ENCODE measurements at places on chromosomes 3 and 15. TPM values are rescaled to one million over a fixed set of nuclear protein-coding genes. Genes with fewer than 3 reads are reported as not detected.

GHSR gene
- total RNA-seq = not detected

TMC3 gene
- not detected for total RNA-seq

EAF1 gene
- total RNA-seq = 22.4 TPM

CCDC33 gene
- total RNA-seq = not detected

FGD5 gene
- 9.8 TPM for total RNA-seq

WNT7A gene
- total RNA-seq = not detected

Measured in left colon (tissue), 2 donors.